ENCODE measurements at places on chromosomes 1 and 21.
A peak's percentile ranks its signal among the peaks of the same experiment; 100 is the strongest.

GRCh38 chr1:196193896-196194559 is 414.2 kb downstream of the KCNT2 start:
- DNase-seq: no peak

DNA sequence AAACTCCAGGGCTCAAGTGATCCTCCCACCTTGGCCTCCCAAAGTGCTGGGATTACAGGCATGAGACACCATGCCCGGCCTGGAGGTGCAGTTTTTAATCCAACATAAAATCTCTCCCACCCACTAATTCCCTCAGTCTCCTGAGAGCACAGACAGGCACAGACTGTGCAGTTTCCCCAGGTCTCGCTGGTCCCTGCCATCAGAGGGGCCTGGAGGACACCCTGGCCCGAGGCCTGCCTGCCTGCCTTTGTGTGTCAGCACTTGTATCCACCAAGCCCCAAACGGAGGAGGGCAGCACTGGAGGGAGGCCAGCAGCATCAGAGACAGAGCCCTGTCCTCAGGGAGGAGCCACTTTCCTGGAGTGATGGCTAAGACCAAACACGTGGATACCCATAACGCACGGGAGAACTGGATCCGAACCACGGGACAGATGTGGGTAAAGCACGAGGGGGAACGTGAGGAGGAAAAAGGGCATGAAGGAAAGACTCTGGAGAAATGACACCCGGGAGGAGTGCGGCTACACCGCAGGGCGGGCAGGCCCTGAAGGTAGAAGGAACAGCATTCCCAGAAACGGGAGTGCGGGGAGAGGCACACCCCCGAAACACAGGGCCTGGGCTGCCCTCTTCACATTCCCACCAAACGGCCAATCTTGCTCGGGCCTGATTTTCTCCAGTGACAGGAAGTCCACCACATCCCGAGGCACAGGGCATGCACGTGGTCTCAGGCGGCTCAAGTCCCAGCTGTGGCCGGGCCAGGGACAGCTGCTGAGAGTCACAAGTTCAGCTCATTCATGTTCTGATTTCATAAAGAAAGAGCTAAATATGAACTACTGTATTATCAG is 29.7 kb downstream of the NPHP4 start:
- DNase-seq: no peak

- DNase-seq: peak; percentile 100
Observed at GRCh38 chr1:55428944-55429931, 214.1 kb upstream of the USP24 start.

GRCh38 chr1:46396441-46397398 is 2.6 kb downstream of the FAAH start:
- DNase-seq: no peak

DNA sequence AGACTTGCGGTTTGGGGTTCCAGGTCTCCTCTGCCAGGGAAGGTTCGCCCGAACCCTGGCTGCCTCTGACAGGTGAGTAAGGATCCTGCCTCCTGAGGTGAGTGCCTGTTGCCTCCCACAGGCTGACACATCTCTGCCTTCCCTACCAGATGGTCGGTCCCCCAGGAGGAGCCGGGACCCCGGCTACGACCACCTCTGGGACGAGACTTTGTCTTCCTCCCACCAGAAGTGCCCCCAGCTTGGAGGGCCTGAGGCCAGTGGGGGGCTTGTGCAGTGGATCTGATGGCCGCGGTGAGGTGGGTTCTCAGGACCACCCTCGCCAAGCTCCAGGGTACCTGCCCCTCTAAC is 7.6 kb downstream of the PERM1 start:
- no peak for DNase-seq

DNA sequence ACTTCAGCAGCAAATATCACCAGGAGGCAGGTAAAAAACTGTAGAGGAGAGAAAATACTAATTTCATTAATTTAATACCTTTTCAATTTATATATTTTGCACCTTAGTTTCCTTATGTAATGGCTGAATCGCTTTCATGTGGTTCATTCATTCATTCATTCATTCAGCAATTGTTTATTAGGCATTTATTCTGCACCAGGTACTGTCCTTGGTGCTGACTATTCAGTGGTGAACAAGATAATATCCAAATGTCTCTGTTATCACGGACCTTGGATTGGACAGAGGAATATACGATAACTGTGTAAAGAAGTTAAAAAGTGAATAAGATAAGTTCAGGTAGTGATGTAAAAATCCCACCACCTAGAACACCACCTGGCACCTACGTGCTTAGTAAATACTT is 28.8 kb downstream of the TSPAN2 start:
- no peak for DNase-seq

DNA sequence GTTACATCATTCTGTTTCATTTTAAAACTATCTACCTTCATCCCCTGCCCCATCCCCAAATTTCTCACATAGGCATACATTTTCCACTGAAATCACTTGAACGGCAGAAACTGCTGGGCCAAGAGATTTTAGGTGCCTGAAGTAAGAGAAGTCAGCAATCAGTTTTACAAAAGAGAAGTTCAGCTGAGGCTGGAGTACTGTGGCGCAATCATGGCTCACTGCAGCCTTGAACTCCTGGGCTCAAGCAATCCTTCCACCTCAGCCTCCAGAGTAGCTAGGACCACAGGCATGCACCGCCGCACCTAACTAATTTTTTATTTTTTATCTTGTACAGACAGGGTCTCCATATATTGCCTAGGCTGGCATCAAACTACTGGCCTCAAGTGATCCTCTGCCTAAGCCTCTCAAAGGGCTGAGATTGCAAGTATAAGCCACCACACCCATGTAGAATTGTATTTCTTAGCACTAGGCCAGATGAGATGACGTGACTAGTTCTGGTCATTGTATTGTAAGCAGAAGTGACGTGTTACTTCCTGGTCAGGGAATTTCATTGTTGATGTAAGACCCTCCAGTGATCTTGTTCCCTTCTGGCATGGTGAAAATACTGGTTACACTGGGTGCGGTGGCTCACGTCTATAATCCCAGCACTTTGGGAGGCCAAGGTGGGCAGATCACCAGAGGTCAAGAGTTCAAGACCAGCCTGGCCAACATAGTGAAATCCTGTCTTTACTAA is 7.1 kb downstream of the BECN2 start:
- no peak for DNase-seq

DNA sequence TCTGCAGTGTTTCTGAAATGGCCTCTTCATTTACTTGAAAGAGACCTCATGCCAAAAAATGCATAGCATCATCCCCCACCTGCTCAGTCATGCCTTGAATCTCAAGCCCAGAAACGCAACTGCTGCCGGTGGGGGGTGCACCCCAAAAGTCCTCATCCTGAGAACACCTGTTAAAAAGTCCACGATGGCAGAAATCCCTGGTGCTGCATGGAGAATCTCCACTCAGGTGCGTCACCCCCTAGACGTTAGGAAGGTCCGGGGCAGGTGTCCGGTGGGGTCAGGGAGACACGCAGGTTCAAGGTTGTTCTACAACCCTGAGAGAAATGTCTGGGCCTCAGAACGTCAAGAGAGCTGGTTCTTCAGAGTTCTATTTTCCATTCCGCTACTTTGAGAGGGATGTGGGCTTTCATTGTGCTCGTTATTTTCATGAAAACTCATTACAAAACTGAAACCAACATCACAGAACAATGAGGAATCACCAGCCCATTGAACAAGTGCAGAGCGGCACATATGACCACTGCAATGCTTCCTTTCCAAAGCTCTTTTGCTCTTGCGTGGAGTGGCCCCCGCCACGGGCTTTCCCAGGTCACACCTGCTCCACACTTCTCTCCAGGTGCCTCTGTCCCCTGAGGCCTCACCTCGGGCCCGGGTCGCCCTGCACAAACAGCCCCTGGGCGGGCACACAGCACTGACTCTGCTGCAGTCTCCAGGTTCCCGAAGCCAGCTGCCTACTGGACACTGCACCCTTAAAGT is 201.9 kb downstream of the TOMM20 start:
- DNase-seq: no peak

DNA sequence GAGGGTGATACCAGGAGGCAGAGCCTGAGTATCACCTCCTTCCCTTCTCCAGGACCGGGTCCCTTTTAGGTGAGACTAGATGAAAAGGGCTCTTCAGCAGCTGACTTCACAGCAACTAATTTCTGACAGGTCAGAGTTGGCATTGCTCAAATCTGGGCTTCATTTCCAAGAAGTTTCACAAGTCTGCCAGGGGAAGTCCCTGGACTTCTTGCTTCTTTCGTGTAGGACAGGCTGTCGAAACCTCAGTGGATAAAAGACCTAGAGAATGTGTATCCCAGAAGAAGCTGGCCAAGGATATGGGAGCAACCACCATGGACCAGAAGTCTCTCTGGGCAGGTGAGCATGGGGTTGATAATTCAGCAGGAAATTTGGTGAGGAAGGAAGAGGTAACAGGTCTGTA is at the start of gene CHI3L2:
Gene CHI3L2, plus strand, starts transcription at position 280 of the 400 bp plus-strand sequence. Its CDS starts 17 bp downstream, at position 297.
- peak; percentile 53 for DNase-seq

DNA sequence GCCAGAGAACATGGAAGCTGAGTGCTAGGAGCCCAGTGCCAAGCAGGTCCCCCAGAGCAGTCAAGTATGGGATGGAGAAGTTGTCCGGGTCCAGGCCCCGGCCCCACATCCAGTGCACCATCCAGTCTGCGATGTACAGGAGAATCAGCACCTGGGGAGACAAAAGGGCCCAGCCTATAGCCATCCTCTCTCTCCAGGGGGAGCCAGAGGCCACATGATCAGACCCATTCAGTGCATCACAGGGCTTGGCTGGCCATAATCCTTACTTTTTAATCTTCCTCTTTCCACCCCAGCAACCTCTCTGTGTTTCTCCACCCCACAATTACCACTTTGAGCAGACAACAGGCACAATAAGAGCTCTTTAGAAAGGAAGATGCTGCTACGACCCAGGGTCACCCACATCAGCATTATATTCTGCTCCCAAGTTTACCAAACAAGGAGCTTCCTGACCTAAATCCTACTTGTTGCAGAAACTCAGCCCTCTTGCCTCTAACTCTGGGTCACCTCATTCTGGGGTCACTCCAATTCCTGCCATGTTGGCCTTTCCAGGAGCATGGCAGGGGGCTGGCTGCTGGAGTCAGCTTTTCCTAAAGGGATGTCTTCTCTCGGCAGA is 16.4 kb upstream of the RAB29 start:
- DNase-seq: peak; percentile 46

GRCh38 chr1:22159891-22160290 is 17.0 kb upstream of the WNT4 start:
- DNase-seq: no peak

DNA sequence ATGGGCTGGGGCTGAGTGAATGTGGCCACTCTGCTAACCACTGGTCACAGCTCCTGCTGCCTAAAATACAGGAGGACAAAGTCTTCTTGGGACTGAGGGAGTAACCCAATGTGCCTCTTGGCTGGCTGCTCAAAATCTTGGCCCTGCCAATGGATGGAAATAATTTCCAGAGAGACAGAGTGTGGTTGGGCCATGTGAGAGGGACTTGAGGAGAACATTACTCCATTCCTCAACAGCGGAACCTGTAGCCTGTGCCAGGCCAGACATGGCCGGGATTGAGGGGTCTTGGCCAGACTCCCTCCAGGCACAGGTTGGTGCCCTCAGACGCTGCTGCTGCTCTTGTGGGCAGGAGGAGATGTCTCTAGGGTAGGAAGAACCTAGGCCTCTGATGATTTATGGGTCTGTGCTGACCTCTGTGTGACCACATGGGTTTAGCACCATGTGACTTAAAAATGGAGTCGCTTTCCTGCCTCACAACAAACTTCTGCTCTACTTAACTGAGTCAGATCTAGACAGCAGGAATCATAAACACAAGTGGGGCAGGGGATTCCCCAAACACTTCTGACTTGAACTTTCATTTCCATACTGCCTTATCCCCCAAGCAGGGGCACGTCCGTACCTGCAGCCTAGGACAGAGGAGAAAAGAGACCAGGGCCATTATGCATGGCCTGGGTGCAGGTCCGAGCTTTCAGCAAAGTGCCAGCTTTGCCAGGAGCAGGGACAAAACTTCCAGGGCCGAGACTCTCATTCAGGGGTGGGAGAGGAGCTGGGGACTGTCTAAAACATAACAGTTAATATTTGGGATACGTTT is 79.2 kb downstream of the CD34 start:
- DNase-seq: no peak

GRCh38 chr21:34075760-34076660 is 2.6 kb downstream of the MRPS6 start:
- no peak for DNase-seq

GRCh38 chr1:185786524-185786923 is 52.3 kb downstream of the HMCN1 start:
- DNase-seq: no peak

GRCh38 chr1:153774780-153775457 is at the start of gene SLC27A3:
TSS of gene SLC27A3 (plus strand) at chr1:153775407. CDS start at chr1:153775498, 91 bp downstream.
- no peak for DNase-seq

DNA sequence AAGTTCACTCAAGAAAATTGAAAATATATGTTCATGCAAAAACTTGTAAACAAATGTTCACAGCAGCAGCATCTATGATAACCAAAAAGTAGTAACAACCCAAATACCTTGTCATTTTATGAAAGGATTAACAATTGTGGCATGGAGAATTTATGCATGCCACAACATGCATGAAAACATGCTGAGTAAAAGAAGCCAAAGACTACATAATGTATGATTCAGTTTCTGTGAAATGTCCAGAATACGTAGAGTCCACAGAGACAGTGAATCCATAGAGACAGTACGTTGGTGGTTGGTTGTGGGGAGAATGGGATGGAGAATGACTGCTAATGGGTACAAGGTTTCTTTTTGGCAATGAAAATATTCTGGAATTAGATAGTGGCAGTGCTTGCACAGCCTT is 148.7 kb downstream of the MAST2 start:
- no peak for DNase-seq

DNA sequence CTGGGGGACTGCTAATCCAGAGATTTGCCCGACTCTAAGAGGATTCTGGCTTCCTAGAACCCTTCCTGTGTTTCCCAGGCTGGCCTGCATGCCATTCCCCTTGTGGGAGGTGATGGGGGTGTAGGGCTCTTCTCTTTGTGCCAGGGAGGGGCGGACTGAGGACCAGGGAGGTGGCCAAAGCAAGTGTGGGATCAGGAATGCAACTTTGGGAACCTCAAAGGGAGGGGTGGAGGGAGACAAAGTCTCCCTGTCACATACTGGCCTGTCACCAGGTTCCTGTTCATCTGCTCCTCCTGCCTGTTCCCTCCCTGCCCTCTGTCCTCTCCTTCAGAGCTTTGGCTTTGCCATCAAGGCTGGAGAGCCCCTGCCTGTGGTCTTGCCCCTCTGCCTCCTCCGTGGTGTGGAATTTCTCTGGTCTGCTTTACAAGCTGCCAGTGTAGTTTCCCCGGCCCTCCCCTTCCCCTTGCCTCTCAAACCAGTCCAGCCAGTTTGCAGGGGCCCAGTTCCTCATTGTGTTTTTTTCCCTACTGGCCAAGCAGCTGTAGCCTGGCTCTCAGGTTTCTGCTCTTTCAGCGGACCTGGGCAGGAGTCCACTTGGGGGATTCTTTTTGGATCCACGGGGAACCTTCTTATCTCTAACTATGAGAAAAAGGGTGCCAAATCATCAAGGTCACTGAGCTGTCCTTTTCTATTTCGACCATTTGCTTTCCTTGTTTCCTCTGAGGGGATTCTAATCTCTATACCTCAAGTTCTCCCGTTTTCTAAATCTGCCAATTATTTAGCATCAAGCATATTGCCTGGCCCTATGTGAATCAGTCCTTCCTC is 1.8 kb downstream of the CGN start:
- peak; percentile 45 for DNase-seq

- no peak for DNase-seq
Observed at GRCh38 chr21:38234395-38235142, 22.2 kb upstream of the KCNJ15 start.
